ENCODE measurements at places on chromosomes 7 and 10.

DNA sequence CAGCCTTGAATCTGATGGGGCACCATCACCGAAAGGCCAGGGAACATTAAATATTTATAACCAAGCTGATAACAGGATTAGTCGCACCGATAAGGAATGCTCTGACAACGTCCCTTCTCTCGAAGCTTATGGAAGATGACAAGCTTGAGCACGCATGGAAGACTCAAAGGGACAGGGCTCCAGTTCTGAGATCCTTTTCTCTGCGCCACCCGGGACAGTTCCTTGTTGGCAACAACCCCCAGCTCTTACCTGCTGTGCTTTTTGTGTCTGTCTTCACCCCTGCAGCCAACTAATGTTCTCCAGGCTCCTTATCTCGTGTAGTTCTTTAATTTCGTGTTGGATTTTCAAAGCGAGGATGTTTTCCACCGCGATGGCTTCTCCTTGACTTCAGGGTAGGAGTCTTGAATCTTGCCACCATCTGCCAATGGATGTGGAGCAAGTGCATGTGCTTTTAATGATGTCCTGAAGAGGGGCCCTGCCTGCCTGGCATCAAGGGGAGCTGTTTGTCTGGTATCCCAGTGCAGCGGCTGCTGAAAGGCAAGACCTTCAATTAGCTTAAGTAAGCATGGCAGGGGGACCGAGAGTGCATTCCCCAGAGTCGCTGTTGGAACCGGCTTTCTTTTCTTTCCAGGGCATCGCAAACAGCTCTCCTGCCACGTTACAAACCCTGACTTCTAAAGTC lies 354 bp upstream of the FERD3L start:
- DNase-seq: no peak

- DNase-seq: no peak
Observed at GRCh38 chr7:2567679-2568278, 9.0 kb downstream of the IQCE start.

- no peak for DNase-seq
Observed at GRCh38 chr7:13860734-13861133, 128.7 kb downstream of the ETV1 start.

DNA sequence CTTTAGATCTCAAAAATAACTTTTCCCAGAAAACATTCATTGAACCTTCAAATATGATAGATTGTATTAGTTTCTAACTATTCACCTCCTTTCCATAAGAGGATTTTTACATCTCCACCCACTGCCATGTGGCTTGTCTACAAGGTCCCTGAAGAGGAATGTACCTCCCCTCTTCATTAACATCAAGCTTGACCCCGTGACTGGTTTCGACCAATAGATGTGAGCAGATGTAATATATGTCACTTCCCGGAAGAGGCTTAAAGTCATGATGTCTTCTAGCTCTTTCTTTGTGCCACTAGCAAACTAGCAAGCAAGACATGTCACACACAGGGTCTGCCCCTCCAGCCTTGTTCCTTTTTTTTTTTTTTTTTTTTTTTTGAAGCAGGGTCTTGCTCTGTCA lies 6.9 kb downstream of the BAZ1B start:
- DNase-seq: no peak

GRCh38 chr10:580778-581177 lies 108.7 kb downstream of the DIP2C start:
- no peak for DNase-seq

GRCh38 chr10:2938869-2939268 lies 128.5 kb upstream of the PFKP start:
- DNase-seq: no peak

DNA sequence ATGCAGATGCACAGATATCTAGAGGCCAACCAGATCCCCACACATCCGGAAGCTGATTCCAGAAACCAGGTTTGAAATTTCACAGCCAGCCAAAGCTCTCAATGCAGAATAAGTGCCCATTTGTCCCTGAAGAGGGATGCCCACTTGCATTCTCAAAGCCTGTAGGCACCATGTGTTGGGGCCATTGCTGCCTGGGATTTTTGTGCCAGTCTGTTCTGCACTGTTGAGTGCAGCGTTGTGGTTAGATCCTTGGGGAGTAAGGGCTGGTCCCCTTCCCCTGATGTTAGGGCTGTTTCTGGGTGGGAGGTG lies 62.4 kb downstream of the EEPD1 start:
- no peak for DNase-seq

All from stimulated activated CD8-positive, alpha-beta memory T cell treated with anti-CD3 and anti-CD28 coated beads, Interleukin-7, amount 100 ng/mL, for 1 hour (primary cell).